ENCODE measurements at places on chromosomes 2 and 18.
A peak's percentile ranks its signal among the peaks of the same experiment; 100 is the strongest.

DNA sequence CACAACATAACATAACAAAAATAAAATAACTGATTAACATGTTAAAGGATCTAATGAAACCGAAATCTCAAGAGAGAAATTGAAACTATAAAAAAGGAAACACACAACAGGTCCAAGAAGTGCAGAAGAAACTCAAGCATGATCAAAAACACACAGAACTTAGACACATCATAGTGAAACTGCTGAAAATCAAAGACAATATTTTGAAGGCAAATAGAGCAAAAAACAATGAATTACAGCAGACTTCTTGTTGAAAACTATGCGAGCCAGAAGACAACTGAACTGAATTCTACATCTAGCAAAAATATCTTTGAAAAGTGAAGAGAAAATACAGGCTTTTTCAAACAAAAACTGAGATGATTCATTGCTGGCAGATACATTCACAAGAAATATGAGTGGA lies 61.3 kb downstream of the UGP2 start:
- DNase-seq: no peak

GRCh38 chr2:172427256-172427989 lies at the start of gene ITGA6:
TSS of gene ITGA6 (plus strand) at chr2:172427586.
- DNase-seq: peak; percentile 82

GRCh38 chr2:218569661-218570500 lies 1.2 kb downstream of the CNOT9 start:
- DNase-seq: no peak

DNA sequence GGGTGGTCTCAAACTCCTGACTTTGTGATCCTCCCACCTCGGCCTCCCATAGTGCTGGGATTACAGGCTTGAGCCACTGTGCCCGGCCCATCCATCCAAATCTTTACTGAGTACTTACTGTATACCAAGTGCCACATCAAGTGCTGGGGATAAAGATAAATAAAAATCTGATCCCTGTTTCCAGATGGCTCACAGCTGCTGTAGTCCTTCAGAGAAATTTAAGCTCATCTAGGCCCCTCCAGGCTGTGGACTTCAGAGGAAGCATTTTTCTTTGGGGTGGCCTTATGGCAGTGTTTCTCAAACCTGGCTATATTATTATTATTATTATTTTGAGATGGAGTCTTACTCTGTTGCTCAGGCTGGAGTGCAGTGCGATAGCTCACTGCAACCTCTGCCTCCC lies 33.7 kb upstream of the GTF2A1L start:
- DNase-seq: no peak

DNA sequence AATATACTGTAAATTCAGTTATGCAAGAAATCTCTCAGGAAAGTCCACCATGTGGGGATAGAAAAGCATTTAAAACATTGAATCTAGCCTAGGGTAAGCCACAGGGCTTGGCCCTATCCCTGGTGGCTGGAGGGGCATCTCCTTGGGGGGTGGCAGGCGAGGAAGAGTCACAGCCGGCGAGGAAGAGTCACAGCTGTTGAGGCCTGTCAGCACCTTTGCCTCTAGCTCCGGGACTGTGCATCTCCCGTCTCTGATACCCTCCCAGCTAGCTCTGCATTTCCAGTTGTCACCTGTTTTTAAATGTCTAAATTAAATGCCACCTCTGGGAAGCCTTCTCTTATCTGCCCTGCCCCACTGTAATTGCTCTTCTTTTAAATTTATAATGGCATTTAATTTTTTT lies 276.7 kb downstream of the ZNF407 start:
- DNase-seq: no peak

DNA sequence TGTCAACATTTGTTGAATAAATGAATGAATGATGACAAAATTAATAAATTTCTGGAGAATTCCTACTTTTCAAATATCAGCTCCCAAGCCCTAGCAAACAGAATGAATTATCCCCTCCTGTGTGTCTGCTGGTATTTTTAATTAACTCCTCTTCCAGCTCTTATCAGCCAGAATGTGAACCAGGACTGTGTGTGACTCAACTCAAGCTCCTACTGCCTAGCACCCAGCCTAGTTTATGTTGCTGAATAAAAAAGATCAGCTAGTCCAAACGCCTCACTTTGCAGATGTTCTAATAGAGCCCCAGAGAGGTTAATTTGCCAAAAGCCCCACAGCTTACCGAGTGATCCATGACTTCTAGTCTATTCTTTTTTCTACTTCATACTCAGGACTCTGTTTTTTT lies 50.3 kb downstream of the RABL2A start:
- no peak for DNase-seq

GRCh38 chr2:140880573-140880972 lies 1250.2 kb downstream of the LRP1B start:
- no peak for DNase-seq

GRCh38 chr2:121019071-121019470 lies 265.9 kb downstream of the TFCP2L1 start:
- DNase-seq: no peak

DNA sequence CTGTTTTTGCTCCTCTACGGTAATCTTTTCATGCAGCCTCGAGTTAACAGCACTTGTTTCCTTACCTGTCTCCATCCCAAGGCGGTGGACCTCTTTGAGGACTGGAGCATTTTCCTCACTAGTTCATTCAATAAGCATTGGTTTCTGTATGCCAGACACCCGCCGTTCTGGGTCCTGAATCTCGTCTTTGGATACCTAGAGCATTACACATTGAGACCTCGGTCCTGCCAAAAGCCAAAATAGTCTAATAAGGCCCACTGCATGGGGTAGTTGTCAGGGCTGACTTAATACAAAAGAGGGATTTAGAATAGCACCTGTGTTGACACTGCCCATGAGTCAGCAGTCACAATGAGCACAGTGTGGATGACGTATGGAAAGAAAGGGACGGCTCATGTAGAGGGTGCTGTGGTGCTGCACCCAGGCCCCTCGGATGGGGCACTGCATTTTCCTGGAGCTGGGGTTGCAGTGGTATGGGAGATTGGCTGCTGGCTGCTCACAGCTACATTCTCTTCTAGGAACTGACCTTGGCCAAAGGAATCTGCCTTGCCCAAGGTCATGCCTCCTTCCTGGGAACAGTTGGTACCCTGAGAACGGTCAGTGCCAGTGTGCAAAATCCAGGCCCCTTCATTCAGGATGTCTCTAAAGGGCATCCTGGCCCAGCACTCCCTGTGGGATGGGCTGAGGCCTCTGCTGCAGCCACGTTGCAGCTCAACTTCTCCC lies 126.9 kb upstream of the NCK2 start:
- DNase-seq: no peak

- DNase-seq: peak; percentile 11
Observed at GRCh38 chr2:73981081-73982001, 3.4 kb upstream of the TET3 start.
